ENCODE measurements at places on chromosomes 5 and 9.

DNA sequence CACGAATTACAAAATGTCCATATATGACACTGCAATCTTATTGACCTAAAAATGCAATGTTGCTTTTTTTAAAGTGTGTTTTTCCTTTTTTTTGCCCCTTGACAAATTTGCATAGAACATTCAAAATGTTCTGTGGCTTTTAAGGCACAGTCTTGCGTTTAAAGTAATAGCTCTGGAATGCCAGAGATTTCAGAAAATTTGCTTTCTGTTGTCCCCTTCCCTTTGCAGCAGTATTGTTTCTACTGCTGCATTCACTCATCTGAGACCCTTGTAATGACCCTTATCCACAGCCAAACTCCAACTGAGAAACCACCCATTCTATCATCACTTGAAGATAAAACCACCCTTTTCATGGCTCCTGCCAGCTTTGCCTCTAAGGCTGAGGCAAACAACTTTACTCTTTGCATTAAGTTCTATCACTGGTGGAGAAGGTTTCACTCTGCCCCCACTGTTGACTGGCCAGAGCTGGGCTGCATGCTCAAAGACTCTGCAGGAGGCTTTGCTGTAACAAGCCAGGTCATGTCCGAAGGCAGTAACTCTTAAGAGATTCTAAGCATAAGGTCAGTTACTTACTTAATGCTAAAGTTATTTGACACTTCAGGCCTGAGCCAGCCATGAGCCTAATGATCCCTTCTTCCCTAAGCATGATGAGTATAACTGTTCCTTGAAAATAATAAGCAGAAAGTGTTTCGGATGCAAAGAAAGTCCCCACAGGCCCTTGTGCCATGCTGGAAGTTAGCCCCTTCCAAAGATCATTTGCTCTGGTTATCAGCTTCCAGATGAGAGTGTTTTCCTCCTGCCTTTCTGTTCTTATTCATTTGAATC, 101.9 kb downstream of the CD180 start:
- no peak for DNase-seq

- DNase-seq: no peak
Measured at GRCh38 chr5:152118676-152119470, 194.2 kb upstream of the GLRA1 start.

DNA sequence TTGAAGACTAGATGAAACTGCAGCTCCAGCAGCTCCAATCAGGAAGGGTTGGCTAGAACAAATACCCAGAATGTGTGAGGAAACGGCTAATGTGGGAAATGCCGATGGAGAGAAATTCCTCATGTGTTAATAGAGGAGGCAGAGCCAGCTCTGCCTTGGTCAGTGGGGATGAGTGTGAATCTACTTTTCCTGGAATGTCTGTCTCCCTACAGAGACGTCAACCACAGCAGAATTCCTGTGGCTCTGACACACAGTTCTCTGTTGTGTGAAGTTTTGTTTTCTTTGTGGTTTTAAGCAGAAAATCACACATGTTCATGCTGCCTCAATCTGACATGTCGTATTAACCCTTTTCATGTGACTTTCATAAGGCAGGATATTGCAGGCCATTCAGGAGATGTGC, 476.6 kb upstream of the WWC1 start:
- no peak for DNase-seq

DNA sequence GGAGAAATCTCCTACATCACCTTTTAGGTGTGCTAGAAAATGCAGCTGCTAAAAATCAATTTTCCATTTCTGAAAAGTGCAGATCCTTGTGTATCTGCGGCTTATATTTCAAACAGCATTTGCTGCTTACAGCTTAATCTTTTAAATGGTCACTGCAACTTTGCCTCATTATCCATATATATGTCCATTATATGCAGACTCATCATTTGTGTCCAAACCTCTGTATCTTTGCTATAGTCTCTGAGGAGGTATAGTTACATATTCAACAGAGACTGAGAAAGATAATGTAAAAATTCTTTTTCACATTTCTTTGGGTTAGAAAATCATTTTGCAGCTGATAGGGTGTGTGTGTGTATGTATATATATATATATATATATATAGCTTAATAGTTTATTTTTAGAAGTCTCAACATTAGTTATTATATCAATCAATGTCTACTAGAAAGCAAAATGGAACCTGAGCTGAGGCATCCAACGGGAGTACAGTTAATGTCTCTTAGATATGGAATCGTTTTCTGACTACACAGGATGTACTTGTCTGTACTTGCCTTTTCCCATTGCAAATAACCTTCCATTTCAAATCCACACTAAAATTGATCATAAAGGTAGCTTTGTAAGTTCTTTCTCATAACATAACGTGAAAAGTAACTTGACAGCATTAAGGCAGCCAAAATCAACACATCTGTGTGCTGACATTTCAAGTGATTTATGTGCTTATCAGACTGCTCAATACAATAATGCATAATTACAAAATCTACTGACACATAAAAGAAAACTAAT, 267.0 kb upstream of the HAPLN1 start:
- DNase-seq: no peak

DNA sequence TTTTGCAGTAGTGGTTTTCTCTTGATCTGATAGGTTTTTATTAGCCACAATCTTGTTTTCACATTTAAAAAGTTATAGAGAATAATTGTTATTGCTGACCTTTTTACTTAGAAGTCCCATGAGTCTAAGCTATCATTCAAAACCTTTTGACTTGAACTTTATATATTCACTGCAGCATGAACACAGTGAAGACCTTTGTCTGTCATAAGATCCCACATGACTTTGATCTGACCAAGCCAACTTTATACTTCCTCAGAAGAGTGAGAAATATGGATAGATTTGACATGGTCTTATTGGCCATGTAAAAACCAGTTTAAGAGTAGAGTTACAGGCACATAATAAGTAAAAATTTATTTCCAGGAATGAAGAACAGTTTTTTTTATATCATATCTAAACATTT, 34.1 kb downstream of the RAD1 start:
- DNase-seq: no peak

Data from upper lobe of left lung (tissue), 6 donors.